Naive thymus-derived CD8-positive, alpha-beta T cell (primary cell): ENCODE measurements at places on chromosomes 3 and 15. TPM values are rescaled to one million over a fixed set of nuclear protein-coding genes. Genes with fewer than 3 reads are reported as not detected.
A peak's percentile ranks its signal among the peaks of the same experiment; 100 is the strongest.

DNA sequence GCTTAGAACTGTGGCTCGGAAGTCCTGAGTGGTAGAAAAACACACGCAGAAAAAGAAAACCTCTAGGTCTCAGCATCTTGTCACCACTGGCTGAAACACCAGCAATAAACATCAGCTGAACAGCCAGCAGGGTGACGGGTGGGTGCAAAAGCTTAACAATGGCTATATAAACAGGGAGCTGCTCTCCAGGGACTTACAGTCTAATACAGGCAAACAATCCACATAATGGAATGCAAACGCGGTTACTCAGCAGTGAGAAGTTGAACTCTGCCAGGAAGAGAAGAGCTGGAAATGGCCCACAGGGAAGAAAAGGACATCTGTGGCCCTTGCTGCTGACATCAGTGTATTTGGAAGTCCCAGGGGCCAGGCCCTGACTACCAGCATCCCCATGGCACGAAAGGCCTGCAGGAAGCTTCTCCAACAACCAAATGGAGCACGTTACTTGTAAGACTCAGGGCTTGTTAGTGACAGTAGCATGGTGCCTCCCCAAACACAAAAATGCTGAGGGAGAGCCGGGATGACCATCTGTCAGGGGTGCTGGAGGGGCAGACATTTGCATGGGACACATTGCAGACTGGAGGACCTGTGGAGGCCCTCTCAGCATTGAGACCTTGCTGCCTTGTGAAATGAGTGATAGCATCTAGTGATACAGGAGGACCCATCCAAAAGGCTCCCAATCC is 3.0 kb downstream of the HEG1 start:
- DNase-seq = no peak
- H3K4me1 ChIP-seq = peaks cover 73% of the 10 kb centered on the region
- H3K27me3 ChIP-seq = no peaks in the 10 kb centered on the region
- H3K27ac ChIP-seq = peak overlapping the region; percentile 90
- peak overlapping the region; percentile 92 for H3K4me3 ChIP-seq

GRCh38 chr15:39459548-39459947 is 121.3 kb upstream of the THBS1 start:
- H3K36me3 ChIP-seq = no peaks in the 10 kb centered on the region
- no peak overlapping the region for H3K27ac ChIP-seq
- H3K4me1 ChIP-seq = no peaks in the 10 kb centered on the region

APOD gene
- not detected for total RNA-seq

- no peaks in the 10 kb centered on the region for H3K4me1 ChIP-seq
- H3K27me3 ChIP-seq = peaks cover 32% of the 10 kb centered on the region
- no peak overlapping the region for H3K4me3 ChIP-seq
- no peaks in the 10 kb centered on the region for H3K36me3 ChIP-seq
Measured at GRCh38 chr15:50166216-50166615, 15.8 kb upstream of the SLC27A2 start.

PRR20G gene
- not detected for total RNA-seq

GOLGA6B gene
- total RNA-seq = not detected

SPINK8 gene
- total RNA-seq = not detected

- no peak overlapping the region for H3K4me3 ChIP-seq
- H3K4me1 ChIP-seq = no peaks in the 10 kb centered on the region
- no peaks in the 10 kb centered on the region for H3K36me3 ChIP-seq
- no peak for DNase-seq
- no peaks in the 10 kb centered on the region for H3K27me3 ChIP-seq
Measured at GRCh38 chr3:174243171-174243570, 616.0 kb upstream of the NAALADL2 start.

GRCh38 chr3:168124291-168124690 is 28.6 kb upstream of the GOLIM4 start:
- no peaks in the 10 kb centered on the region for H3K36me3 ChIP-seq
- no peak for DNase-seq

HGD gene
- 5.5 TPM for total RNA-seq
